ENCODE measurements at places on chromosomes 2 and 18.

DNA sequence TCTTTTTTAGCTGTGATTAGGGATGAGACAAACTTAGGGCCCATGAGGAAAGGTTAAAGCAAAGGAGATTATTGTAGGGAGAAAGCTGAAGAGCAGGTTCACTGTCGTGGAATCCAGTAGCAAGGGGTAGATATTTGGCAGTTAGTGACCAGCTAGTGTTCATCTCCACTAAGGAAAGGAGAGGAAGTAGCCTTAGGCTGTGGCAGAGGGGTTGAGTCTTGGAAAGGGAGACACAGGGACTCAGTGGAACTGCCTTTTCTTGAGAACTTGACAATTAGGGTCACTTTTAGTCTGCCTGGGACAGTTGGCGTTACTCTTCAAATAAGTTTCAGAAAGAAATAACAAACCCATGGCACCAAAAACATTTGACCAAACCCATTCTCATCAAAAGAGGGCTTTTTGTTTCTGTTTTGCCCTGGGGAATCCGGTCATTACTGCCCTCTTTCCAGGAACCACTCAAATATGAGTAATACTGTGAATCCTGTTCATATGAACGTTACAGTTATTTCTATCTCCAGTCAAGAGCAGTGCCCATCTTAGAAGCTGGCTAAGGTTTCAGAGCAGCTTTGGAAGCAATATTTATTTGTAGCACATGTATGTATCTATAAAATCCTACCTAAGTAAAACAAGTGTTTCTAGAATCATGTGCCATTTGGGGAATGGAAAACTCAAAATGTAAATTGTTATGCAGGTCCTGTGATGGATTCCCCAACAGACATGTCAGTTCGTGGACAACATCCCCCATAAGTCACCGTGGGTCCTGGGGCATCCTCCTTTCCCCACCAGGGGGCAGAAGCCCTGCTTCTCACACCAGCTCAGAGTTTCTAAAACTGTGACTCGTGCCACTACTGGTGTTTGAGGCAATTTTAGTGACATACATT, 77.3 kb upstream of the PHLPP1 start:
- peak; percentile 62 for DNase-seq

- no peak for DNase-seq
Measured at GRCh38 chr2:440403-440740, 152.5 kb upstream of the ALKAL2 start.

- DNase-seq = peak; percentile 56
Measured at GRCh38 chr2:241563571-241563980, 5.0 kb downstream of the BOK start.

DNA sequence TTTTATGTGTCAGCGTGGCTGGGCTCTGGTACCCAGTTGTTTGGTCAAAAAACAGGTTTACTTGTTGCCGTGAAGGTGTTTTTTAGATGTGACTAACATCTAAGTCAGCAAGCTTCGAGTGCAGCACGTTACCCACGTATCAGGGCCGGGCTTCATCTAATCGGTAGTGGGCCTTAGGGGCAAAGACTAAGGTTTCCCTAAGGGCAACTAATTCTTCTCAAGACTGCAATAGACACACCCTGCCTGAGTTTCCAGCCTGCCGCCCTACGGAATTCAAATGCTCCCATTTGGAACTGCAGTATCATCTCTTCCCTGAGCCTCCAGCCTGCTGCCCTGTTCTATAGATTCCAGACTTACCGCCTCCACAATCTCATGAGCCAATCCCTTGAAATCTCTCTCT, 27.7 kb downstream of the FHL2 start:
- no peak for DNase-seq

- no peak for DNase-seq
Measured at GRCh38 chr2:30400151-30400954, 46.7 kb upstream of the LCLAT1 start.

- no peak for DNase-seq
Measured at GRCh38 chr2:47719099-47719498, 63.8 kb upstream of the MSH6 start.

DNA sequence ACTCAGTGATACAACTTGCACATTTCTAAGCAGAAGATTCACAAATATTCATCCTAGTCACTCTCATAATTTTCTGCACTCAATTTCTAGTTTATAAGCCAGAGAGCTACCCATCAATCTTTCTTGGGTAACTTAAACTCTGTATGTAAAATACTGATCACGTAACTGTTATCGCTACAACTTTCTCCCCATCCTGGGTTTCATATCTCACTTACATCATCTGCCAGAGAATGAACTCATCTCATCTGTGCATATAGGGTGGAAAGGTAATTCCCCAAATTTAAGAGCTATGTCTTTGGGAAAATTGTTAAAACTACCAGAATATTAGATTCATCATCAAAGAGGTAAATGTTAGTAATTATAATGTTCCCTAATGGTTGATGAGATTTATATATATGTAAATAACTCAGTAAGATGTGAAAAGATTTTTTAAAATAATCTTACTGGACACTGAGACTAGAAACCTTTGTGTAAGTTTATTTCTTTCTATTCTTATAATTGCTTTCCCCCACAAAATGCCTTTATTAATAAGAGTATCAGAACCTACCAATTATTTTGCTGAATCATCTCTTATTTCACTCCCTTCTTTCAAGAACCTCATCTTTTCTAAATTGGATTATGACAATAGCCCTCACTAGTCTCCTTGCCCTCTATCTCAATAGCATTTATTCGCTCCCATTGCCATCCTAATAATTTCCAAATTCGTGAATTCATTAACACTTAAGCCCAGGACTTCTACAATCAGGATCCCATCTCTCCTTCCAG, 729.0 kb downstream of the EPHA4 start:
- no peak for DNase-seq

- no peak for DNase-seq
Measured at GRCh38 chr18:22868831-22869230, 64.3 kb upstream of the RBBP8 start.

- DNase-seq = no peak
Measured at GRCh38 chr2:64036034-64036705, 16.9 kb upstream of the VPS54 start.
